Activated T-cell treated with anti-CD3 and anti-CD28 coated beads for 4 hours (primary cell): ENCODE measurements at places on chromosomes 12 and 14.
A peak's percentile ranks its signal among the peaks of the same experiment; 100 is the strongest.

- no peak for DNase-seq
These were observed 88.3 kb downstream of the LRRK2 start for GRCh38 chr12:40312982-40313576.

GRCh38 chr12:39368891-39369290 lies 74.0 kb downstream of the KIF21A start:
- no peak for DNase-seq

DNA sequence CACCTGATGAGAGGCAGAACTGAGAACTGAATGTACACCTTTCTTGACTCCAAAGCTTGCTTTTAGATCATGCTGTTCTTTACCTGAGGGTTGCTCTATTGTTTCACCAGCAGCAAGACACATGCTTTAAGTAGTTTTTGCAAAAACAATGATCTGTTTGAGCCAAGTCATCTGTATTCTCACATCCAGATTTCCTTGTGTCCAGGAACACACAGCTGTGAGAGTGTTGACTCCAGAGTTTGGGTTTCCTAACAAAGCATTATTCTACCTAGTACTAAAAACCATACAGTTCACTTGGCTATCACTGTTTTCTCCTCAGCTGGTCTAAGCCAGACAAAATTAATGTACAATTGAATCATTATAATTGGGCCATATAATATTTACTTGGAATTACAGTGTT lies 120.4 kb downstream of the STAB2 start:
- no peak for DNase-seq

DNA sequence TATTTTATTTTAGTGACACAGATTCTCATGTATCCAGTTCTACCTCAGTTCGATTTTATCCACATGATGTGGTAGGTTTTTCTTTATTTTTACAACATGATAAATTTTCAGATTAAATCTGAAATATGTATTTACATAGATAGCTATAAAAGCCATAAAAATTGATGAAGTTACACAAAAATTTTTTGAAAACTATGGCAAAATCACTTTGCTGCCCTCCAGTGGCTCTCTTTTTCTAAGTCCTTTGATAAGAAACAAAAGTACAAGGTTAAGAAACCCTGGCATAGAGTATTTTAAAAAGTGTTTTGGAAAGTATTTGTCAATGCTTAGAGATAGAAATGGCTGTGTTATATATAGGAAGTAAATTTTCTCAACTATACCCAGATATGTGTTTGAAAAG lies 104.2 kb downstream of the PCNX1 start:
- no peak for DNase-seq

DNA sequence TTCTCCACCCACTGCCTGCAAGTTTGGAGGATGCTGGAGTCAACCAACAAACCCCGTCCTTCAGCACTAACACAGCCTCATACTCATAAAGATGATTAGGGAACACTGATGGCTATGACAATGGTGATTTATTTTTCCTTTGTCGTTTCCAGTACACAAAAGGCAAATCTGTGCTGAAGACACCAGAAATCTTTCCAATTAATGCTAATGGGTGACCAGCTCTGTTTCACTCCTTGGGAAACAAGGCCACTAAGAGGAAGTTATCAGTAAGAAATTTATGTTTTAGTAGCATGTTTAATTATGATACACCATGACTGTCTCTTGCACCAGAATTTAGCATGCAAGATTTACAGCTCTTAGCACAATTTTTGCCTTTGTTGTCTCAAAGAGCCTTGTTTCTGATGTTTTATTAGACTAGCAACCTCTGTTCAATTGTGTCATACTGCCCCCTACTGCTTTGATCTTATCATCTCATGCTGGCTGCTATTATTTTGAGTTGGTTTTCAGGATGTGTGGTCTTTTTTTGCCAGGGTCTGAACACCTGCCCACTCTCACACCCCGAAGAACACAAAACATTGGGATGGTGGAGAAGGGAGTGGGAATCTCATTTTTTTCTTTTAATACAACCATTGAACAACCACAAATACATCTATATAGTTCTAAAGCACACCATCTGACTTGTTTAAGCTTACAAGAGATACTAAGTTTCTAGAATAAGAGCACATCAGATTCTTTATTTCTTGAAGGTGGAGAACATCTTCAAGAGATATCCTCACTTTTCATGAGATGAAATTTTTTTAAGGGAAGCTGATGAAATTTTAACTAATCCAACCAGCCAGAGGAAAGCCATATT lies 160.9 kb downstream of the SPTSSA start:
- DNase-seq = no peak

GRCh38 chr12:50924439-50925341 lies 27.7 kb upstream of the HIGD1C start:
- DNase-seq = no peak

GRCh38 chr12:108701779-108702441 lies 29.4 kb downstream of the CORO1C start:
- no peak for DNase-seq

GRCh38 chr12:69240631-69240995 lies 1.2 kb downstream of the CPSF6 start:
- DNase-seq = no peak

GRCh38 chr14:25887251-25887878 lies 710.5 kb downstream of the NOVA1 start:
- no peak for DNase-seq

DNA sequence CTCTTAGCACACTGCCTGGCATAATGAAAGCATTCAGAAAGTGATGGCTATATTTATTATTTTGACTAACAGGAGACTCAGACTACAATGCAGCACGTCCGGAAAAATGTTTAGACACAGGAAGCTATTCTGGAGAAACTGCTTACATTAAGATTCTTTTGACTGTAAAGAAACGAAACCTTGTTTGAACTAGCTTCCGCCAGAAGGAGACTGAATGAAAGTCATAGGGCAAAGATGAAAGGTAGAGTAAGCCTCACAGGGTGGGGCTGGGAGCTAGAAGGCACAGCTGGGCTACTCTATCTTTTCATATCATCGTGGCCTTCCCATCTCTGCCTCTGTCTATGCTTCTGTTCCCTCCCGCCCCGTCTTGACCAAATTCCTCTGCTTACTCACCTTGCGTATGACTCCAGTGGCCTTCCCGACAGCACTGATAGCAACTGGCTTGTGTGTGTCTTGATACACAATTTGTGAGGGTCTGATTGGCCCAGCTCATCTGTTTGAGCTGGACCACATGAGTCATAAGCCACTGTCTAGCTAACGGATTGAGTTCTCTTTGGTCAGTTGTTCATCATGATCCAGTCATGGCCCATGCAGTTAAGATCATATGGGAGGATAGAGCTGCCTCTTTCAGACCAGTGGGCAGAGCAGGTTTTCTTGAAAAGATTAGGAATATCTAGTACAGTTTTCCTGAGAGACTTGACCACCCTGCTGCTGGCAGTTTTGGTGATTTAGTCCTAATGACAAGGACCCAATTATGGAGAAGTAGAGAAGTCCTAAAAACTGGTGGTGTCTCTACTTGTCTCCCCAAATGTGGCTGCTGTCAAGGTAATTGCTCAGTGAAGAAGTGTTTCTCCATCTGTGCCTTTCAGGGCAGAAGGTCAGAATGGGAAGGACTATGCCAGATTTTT lies 151.5 kb upstream of the SLC38A2 start:
- peak; percentile 9 for DNase-seq

- DNase-seq = no peak
These were observed 54.5 kb downstream of the DPF3 start for GRCh38 chr14:72839351-72839750.

- no peak for DNase-seq
These were observed 24.4 kb downstream of the JAG2 start for GRCh38 chr14:105144026-105144665.

GRCh38 chr12:67069451-67070306 lies 199.5 kb upstream of the CAND1 start:
- peak; percentile 9 for DNase-seq

- DNase-seq = no peak
These were observed 11.5 kb downstream of the ACSS3 start for GRCh38 chr12:81089412-81089811.

DNA sequence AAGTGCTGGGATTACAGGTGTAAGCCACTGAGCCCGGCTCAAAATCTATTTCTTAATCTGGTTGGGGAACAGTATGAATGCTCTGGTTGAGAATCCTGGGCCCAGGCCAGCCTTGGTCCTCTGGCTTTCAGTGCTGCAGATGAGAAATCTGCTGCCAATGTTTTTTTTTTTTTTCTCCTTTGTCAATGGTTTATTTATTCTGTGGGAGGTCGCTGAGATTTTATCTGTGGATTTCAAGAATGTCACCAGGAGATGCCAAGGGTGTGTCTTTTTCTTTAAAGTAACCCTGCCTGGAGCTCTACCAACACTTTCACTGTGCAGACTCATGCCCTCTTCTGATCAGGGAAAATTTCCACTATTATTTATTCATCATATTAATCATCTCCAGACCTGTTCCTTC lies 3.6 kb downstream of the SLC25A29 start:
- no peak for DNase-seq

- no peak for DNase-seq
These were observed 1170.7 kb downstream of the FSCB start for GRCh38 chr14:43336351-43336750.

DNA sequence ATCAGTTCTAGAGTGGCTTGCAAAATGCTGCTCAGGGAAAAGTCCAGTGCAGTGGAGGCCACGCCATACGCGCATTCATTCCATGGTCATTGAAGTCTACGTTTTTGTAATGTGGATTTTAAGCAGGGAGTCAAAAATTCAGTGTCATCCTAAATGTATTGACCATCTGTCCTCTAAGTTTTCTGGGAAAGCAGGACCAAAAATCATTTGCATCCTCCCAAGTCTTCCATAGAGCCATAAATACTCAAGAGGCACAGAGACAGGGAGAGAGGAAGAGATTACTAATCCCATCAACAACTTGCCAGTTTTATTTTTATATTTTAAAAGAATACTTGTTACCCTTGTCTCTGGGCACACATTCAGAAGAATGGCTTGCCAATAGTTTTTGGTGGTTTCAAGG lies 36.9 kb downstream of the RHOJ start:
- no peak for DNase-seq

GRCh38 chr12:131628766-131629448 lies 82.0 kb upstream of the SFSWAP start:
- DNase-seq = no peak

GRCh38 chr12:46135750-46136149 lies 133.1 kb downstream of the SLC38A1 start:
- no peak for DNase-seq

- DNase-seq = no peak
These were observed 852 bp downstream of the COX16 start for GRCh38 chr14:70358631-70359030.

DNA sequence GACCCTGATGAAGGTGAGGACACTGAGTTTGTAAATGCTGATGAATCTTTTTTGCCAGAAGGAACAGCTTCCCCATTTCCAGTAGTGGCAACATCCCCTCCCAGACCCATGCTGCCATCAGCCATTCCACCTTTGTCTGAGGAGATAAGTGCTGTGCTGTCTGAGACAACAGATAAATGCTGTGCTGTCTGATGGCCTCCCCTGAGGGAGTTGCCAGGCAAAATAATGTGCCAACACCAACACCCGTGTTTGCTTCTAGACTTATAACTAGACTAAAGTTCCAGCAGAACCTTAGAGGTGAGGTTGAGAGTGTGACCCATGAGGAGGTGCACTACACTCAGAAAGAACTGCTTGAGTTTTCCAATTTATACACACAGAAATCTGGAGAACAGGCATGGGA lies 349.5 kb downstream of the C12orf75 start:
- no peak for DNase-seq

DNA sequence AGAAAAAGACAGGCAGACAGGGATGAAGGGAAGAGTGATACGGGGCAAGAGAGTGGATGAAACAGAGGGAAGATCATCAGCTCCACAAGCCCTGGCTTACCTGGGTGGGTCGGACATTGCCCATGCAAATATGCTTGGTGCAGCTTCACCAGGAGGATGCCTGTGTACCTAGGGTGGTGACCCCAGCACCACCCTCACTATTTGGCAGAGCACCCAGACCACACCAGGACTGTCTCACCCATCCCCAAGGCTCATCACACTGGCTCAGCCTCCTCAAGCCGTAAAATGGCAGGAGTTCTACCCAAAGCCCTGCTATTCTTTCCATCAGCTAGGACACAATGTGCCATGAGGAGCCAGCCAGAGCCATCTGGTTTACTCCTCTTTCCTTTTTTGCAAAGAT lies 3.0 kb downstream of the GALNT8 start:
- no peak for DNase-seq

DNA sequence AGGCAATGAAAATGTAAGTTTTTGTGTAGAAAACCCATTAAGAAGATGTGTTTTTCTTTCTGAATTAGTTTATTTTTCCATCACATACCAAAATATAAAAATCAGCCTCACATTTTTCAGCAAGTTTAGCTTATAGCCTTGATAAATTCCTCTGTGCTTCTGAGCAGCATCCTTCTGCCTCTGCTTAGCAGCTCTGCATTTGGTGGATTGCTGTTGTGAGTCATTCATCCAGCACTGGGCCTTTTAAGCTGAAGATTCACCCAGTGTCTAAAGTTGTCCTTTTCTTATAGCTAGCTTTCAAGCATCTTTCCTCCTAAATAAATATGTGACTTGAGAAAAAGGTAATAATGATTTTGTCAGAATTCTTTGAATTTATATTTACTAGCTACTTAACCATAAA lies 206.1 kb downstream of the PCNX1 start:
- no peak for DNase-seq

DNA sequence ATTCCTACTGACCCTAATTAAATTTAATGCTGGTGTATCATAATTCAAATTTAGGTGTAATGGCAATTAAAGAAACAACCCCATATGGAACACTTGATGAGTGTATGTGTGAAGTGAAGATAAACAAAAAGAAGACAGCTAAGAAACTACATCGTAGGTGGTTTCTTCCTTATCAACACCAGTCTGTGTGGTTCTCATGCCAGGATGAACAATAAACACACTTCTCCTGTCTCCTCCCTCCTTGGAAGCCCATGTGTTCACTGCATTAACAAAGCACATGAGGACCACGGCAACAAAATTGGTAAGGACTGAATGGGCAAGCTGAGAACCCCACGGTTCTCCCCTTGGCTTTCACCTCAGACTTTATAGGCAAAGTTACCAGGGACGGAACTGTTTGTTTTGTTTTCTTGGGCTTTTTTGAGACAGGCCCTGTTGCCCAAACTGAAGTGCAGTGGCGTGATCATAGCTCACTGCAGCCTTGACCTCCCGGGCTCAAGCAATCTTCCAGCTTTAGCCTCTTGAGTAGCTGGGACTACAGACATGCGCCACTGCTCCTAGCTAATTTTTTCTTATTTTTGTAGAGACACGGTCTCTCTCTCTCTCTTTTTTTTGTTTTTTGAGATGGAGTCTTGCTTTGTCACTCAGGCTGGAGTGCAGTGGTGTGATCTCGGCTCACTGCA lies 71.0 kb downstream of the TRAFD1 start:
- no peak for DNase-seq
